ENCODE measurements at places on chromosomes 1 and 21.
A peak's percentile ranks its signal among the peaks of the same experiment; 100 is the strongest.

DNA sequence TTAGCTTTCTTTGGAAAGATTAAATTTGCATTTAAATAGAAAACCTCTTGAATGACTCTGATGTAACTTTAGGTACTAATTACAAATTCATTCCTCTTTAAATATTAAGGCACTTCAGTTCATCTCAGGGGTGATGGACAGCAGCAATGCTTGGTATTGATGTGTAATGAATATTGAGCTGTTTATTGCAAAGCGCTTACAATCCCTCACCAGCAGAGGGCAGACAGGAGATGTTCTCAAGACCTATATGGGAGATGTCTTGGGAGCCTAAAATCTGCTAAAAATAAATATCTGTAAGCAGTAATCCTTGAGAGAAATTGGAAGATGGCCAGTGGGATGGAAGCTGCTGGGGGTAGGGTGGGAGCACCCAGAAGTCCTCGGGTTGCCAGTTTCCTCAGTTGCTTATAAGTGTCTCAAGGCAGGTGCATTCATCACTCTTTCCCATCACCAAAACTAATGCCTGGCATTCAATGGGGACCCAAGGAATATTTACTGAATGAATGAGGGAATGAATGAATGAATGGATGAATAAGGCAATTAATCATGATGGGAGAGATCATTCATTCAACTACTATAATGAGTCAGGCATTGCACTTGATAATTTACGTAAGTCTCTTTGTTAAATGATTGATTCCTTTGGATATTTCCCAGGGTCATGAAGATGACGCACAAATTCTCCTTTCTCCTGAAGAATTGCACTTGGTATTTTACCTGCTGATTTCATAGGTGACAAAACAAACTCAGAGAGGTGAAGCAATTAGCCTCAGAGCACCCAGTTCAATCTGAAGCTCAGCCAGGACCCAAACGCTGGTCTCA lies 2.3 kb downstream of the KLHDC8A start:
- peak; percentile 47 for DNase-seq

- DNase-seq: peak; percentile 27
These were observed 11.9 kb downstream of the KCNJ10 start for GRCh38 chr1:160058087-160058486.

- no peak for DNase-seq
These were observed 53.4 kb upstream of the GJB5 start for GRCh38 chr1:34701326-34702060.

- no peak for DNase-seq
These were observed 352.5 kb downstream of the ADGRL2 start for GRCh38 chr1:82153272-82153629.

- DNase-seq: no peak
These were observed 31.9 kb downstream of the H3-3A start for GRCh38 chr1:226094451-226094850.

DNA sequence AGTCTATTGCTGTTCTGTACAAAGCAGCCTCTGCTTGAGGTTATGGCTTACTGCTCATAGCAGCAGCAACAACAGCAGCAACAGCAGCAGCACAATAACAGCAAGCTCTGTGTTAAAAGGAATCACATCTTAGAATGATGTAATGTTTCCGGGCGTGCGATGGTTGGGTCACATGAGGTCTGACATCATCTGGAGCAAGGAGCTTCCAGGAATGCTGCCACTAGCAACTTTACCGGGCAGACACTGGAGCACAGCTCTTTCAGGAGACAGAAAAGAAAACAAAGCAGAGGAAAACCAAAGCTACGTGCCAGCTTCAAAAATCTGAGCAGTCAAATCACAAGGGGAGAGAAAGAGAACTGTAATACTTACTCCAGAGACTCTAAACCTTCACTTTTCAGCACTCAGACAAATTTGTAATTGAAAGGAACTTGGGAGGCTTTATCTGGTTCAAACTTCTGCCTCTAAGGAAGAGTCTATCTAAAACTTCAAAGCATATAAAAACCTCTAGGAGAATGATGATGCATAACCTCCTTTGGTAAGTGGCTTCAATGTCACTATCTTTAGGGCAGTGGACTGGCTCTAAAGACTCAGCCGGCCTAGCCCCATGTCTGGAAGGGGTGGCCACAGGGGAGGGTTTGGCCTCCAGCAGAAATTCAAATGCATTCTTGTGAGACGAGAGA lies 28.3 kb upstream of the RAB3GAP2 start:
- DNase-seq: peak; percentile 46

DNA sequence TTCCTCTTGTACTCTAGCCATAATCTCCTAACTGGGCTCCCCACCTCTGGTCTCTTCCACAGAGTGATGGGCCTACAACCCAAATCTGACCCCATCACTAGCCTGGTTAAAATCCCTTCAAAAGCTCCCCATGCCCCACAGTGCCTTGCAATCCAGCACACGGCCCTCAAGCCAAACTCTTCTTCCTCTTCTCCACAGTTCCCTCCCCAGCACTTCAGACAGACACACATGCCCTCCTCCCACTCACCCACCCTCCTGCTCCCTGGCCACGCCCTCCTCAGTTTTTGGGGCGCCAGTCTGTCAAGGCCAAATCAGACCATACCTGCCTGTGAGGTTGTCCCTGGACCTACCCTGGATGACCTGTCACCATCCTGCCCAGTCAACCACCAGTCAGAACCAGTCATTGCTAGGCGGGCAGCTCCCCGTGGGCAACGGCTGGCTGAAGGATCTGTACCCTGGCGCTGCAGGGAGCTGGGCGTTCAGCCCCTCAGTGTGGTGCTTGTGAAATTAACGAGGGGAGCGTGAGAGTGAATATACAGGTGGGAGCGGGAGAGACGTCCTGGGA lies 753 bp downstream of the C1orf210 start:
- no peak for DNase-seq

- peak; percentile 43 for DNase-seq
These were observed at the start of gene NTRK1 for GRCh38 chr1:156860628-156861423. Gene NTRK1, plus strand, starts transcription at chr1:156860865. Its CDS starts 70 bp downstream, at chr1:156860935.

DNA sequence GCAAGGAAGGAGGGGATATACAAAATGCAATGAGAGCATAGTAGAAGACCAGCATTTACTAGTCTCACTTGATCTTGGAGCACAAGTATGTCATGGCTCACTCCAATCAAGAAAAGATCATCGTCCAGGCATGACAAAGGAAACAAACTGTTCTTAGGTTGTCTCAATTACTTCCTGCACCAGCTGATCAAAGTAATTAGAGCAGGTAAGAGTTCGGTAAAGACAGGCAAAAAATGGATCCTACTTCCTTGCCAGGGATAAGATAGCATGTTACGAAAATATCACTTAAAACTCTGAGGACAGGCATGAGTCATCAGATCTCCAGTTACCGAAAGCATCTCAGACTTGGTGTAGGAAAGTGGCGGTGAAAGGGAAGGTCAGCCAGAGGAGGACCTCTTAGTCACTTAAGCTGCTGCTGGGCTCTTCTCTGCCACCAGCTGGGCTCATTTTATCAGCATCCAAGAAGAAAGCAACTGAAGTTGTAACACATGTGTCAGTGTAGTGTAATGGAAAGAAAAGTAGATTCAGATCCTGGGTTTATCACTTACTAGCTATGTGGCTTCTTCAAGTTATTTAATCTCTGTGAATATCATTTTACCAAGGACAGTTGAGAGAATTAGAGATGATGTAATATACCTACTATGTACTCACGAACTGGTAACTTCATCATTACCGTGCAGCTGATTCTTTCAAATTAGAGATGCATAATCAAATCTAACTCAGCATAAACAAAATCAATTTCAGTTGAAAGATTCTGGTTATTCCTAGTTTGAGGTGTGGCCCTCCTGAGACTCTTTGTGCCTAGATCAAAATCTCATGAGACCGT lies 46.8 kb downstream of the XCL1 start:
- no peak for DNase-seq

DNA sequence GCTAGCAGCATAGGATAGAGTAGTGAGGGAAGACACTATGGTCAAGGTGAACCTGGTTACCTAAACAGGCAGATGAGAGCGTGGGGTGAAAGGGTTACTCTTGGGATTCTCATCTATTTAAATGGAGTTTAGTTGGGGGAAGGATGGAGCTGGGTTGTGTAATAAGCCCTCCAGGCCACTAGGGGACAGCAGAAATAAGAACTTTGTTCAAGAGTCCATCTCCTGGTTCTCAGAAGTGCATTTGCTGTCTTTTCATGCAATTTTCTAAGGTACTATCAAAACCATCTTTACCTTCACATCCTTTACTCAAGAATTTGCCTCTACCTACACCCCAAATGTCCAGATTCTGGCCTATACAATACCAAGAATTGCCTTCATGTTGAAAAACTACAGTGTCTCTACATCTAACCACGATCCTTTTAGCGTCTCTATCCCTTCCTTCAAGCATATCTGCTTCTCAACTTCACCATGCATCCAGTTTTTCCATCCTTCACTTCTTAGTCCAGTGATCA lies 28.0 kb downstream of the SLAMF1 start:
- no peak for DNase-seq

GRCh38 chr1:175191659-175192058 lies 917 bp downstream of the KIAA0040 start:
- DNase-seq: no peak

GRCh38 chr1:169137357-169137756 lies 30.9 kb downstream of the ATP1B1 start:
- no peak for DNase-seq

GRCh38 chr21:32475162-32475812 lies 62.8 kb downstream of the EVA1C start:
- DNase-seq: no peak

- no peak for DNase-seq
These were observed 24.4 kb upstream of the BCAR3 start for GRCh38 chr1:93705892-93706500.

GRCh38 chr21:46206163-46207005 lies 22.1 kb upstream of the SPATC1L start:
- DNase-seq: no peak

DNA sequence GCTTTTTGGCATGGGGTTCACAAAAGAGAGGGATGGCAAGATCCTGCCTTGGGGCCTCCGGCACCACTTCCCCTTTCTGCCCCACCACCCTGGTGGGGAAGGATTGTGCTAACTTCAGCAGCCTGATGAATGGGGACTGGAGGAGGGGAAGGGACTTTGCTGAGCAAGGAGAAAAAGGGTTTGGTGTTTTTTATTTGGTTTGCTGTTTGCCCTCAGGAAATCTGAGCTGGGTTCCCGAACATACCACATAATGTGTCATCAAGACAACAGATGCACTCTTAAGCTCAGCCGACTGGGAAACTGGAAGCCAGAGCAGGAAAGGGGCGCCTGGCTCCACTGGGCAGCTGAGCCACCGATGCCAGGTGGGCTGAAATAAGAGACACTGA lies 19.8 kb downstream of the OLFML2B start:
- no peak for DNase-seq
